ENCODE measurements at places on chromosomes 1 and 21.

- no peak for DNase-seq
Measured at GRCh38 chr21:8989721-8990325, 1531.6 kb upstream of the TPTE start.

DNA sequence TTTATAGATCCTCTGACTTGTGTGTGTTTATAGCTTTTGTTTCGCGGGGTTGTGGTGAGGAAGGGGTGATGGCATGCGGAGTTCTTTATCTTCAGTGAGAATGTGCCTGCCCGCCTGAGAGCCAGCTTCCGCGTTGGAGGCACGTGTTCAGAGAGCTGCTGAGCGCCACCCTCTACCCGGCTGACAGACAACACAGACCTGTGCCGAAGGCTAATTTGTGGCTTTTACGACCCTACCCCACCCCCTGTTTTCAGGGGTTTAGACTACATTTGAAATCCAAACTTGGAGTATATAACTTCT is 14.4 kb upstream of the CD101 start:
- peak; percentile 60 for DNase-seq

GRCh38 chr1:89808441-89809117 is 12.3 kb upstream of the LRRC8D start:
- DNase-seq: no peak

- no peak for DNase-seq
Measured at GRCh38 chr1:26350701-26351589, 3.0 kb downstream of the CRYBG2 start.

DNA sequence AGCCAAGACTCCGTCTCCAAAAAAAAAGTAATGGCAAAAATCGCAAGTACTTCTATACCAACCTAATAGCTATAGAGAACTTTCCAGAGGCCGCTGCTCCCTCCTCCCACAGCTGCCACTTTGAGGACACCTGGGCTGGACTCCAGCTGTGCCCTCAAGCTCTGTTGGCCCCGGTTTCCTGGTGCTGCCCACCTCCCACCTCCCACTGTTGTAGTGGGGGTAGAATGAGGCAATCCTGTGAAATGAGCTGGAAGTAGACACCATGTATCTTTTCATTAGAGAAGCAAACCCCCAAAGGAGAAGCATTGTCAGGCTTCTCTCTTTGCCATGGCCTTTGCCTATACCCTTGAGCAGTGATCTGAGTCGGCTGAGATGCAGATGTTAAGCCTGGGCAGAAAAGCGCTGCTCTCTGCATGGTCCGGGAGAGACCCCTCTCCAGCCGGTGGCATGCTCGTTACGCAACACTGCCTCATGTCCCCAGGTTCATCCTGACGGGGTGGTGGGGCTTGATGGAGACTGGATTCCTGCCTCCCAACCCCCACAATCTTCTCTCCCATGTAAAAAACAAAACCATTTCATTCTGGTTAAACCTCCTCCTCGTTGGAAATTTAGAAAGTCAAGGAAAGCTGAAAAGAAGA is 39.7 kb downstream of the SIM2 start:
- DNase-seq: no peak

DNA sequence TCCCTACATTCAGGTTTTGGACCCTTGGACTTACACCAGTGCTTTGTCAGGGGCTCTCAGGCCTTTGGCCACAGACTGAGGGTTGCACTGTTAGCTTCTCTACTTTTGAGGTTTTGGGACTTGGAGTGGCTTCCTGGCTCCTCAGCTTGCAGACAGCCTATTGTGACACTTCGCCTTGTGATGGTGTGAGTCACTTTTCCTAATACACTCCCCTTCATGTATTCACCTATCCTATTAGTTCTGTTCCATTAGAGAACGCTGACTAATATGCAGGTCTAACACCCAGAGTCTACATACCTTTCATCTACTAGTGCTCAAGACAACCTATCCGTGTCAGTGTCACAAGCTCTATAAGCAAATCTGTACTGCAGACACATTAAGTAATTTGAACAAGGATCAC is 605.3 kb downstream of the KCNT2 start:
- DNase-seq: no peak

DNA sequence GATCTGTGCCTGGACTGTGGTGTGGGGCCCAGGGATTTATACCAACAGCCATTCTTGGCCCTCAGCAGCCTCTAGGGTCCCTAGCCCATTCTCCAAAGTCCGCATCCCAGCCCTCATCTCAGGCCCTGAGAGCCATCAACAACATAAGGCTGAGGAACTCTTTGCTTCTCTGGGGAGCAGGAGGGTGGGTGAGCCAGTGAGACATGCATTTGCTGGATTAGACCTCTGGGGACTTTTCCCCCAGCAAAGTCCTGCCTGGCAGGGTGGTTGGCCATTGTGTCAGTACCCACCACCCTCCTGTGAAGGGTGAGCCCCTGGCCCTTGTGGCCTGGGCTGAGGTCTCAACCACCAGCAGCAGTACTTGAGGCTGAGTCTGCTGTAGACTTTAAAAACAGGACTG is 24.2 kb upstream of the FAM20B start:
- no peak for DNase-seq

GRCh38 chr1:57615956-57616355 is 192.1 kb upstream of the DAB1 start:
- no peak for DNase-seq

DNA sequence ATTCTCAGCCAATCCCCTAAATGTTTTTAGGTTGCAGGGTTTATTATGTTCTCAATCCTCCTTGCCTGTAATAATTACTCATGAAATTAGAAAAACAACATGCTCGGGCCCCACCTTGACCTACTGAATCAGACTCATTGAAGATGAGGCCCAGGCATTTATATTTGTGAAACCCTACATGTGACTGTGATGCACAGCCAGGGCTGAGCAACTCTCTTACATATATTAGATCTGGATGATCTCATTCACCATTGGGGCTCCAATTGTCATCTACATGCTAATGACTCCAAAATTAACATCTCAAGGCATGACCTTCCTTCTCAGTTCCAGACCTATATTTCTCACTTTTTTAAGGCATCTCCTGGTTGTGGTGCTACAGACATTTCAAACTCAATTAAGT is 103.3 kb downstream of the WDR3 start:
- no peak for DNase-seq

- no peak for DNase-seq
Measured at GRCh38 chr1:93348104-93348728, 2.5 kb downstream of the DR1 start.

DNA sequence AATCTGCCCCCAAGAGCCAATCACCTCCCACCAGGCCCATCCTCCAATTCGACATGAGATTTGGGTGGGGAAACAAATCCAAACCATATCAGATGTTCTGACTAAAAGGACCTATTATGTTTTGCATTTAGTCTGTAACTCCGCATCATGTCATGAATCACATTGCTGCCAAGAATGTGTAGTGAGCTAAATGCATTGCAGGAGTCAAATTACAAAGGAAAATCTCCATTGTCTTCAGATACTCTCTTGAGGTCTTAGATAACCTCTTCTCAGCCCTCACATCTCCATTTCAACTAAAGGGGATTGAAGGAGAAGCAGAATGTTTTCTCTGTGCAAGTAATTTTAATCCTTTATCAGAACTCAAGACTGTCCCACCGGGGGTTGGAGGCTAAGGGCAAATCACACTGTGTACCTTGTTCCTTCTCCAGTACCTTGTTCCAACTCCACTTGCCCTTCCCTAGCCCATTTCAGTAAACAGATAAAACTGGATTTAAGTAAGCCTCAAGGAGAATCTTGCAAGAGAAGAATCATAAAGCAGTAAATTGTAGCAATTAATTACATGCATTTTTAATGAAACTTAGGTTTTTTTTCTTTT is 34.1 kb downstream of the EXTL2 start:
- DNase-seq: no peak

GRCh38 chr1:6051423-6051822 is 5.7 kb downstream of the KCNAB2 start:
- DNase-seq: no peak

GRCh38 chr1:23964235-23964668 is 4.6 kb downstream of the PNRC2 start:
- no peak for DNase-seq
